ENCODE measurements at places on chromosomes 7 and 10.

GRCh38 chr7:121334875-121335648 lies 6.3 kb downstream of the WNT16 start:
- no peak overlapping the region for H3K27ac ChIP-seq
- no peak overlapping the region for H3K4me3 ChIP-seq
- H3K27me3 ChIP-seq: no peaks in the 10 kb centered on the region
- no peak for ATAC-seq

DNA sequence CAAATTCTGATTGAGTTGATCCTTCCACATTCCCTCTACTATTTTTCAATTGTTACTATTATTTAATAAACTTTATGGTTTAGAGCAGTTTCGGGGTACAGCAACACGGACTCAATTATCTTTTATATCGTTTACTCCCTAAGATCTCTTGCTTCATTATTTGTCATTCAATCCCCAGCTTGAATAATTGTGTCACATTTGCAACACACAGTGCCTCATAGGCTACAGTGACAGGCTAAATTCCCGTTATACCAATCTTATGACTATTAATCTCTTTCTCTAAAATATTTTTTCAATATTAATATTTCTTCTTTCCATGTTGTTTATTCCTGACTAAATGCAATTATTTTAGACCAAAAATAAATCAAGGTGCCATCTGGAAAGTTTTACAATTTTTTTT lies 4.0 kb upstream of the COL28A1 start:
- no peaks in the 10 kb centered on the region for H3K27me3 ChIP-seq
- H3K4me3 ChIP-seq: no peak overlapping the region
- H3K36me3 ChIP-seq: no peaks in the 10 kb centered on the region

DNA sequence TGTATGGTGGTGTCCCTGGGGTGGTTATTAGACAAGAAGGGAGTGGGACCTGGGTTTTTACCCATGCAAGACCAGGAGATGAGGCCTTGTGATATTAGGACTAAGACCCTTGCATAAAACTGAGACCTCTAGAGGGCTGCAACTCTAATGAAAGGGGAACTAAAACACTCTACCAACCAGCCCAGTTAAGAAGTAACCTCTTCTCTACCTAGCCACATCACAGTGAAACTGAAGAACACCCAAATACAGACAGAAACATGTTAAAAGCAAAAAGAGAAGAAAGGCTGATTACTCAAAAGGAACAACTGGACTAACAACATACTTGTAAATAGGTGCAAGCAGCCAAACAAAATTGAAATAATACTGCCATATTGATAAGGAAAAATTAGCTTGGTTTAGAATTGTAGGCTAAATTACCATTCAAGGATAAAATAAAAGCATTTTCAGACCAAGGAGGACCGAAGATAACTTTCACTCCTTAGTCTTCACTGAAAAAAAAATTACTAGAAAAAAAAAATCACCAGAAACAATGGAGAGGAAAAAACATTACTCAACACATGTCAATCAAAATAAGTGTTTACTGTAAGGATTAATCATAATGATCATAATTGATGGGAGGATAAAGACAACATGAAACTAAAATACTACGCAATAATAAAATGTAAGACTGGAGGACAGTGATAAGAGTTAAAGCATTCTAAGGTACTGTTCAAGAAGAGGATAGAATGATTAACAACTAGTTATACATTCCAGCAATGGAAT lies 27.6 kb downstream of the ERLIN1 start:
- no peak overlapping the region for H3K4me3 ChIP-seq
- ATAC-seq: peak; percentile 84
- peaks cover 25% of the 10 kb centered on the region for H3K4me1 ChIP-seq
- peak overlapping the region; percentile 40 for H3K27ac ChIP-seq

GRCh38 chr10:95337423-95338160 lies 46.8 kb upstream of the PDLIM1 start:
- ATAC-seq: no peak
- no peaks in the 10 kb centered on the region for H3K36me3 ChIP-seq
- H3K4me1 ChIP-seq: no peaks in the 10 kb centered on the region
- H3K4me3 ChIP-seq: no peak overlapping the region
- H3K27ac ChIP-seq: no peak overlapping the region
- H3K27me3 ChIP-seq: no peaks in the 10 kb centered on the region

DNA sequence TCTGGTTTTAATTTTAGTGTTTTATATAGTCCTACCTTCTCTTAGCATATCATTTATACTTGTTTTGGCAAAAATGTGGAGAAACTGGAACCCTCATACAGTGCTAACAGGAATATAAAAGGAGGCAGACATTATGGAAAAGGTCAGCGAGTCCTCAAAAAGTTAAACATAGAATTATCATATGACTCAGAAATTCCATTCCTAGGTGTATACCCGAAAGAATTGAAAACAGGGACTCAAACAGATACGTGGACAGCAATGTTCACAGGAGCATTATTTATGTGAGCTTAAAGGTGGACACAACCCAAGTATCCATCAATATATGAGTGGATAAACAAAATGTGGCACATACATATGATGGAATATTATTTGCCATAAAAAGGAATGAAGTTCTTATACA lies 51.5 kb downstream of the VAX1 start:
- H3K27me3 ChIP-seq: peaks cover 28% of the 10 kb centered on the region
- no peaks in the 10 kb centered on the region for H3K36me3 ChIP-seq
- no peaks in the 10 kb centered on the region for H3K4me1 ChIP-seq
- no peak for ATAC-seq
- no peak overlapping the region for H3K27ac ChIP-seq

DNA sequence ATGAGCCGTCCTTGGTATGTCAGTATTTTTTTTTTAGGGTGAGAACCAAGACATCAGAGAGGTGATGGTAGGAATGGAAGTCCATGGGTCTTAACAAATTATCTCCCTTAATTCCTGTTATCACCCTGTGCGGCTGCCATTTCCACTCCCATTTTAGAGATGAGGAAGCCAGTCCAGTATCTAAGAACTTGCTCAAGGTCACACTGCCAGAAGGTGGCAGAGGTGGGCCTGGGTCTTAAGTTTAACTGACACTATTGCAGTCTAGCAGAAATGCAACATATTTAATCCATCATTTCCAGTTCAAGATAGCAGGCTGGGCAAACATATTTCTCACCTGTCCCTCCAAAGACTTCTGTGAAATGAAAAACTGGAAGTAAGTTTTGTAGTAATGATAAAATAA lies 108.3 kb downstream of the GLI3 start:
- no peak for ATAC-seq
- H3K27ac ChIP-seq: no peak overlapping the region
- H3K36me3 ChIP-seq: no peaks in the 10 kb centered on the region

All from stimulated activated memory B cell treated with anti-CD40 and anti-IgM and Interleukin-4, amounts not matched to agents 10 μg/mL and 1 μg/mL and 100 μg/mL, for 72 hours (primary cell).